ENCODE measurements at places on chromosomes 12 and 14.

DNA sequence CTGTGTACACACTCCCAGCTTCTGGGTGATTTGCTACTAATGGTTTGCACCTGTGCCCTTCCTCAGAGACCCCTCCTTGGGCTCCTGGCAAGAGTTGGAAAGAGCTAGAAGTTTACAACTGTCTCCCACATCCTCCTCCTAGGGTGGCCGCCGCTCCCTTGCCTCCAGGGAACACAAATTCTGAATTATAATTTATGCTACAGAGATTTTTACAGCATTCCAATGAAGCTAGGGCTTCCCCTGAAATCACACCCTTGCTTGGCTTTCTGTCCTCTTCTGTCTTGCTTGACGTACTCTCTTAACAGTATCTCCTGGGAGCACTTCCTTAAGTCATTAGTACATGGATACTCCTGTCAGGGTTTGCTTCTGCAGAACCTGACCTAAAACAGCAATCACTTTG, 180.2 kb downstream of the KCNA5 start:
- no peak for DNase-seq

DNA sequence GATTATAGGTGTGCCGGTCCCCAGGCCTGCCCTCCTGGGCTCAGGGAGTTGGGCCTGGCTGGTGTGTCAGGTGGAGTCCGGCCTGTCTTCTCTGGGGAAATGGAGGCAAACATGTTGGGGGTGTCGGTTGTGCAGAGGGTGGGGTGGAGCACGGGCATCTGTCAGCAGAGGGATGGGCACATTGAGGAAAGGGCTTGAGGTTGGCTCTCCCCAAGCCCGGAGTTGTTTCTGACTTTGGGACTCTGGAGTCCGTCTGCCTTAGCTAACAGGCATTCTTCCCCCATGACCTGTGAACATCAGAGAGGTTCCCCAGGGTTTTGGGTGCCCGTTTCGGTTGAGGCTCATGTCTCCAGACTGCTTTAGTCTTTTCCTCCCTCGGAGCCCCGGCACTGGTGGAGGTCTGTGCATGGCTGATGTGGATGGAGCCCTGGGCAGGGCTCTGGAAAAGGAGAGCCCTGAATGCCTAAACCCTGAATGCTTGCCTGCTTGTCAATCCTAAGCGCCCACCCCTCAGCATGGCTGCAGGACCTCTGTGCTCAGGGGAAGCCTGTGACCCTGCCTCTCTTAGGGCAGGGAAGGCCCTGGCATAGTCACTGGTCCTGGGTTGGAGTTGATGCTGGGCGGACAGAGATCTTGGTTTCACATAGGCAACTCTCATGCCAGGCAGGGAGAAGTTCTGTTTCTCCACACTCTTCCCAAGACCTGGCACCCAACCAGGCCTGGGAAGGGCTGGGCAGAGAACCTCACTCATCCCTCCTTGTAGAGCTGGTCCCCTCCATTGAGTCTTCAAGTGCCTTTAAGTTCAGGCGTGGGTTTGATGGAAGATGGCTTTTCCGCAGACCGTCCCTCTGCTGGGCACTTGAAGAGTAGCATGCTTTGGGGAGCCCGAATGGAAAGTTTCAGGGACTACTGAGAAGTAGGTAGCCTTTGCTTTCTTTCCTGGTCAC, 12.9 kb downstream of the NYNRIN start:
- peak; percentile 33 for DNase-seq

GRCh38 chr12:121611306-121611705, 15.0 kb upstream of the ORAI1 start:
- DNase-seq = no peak

DNA sequence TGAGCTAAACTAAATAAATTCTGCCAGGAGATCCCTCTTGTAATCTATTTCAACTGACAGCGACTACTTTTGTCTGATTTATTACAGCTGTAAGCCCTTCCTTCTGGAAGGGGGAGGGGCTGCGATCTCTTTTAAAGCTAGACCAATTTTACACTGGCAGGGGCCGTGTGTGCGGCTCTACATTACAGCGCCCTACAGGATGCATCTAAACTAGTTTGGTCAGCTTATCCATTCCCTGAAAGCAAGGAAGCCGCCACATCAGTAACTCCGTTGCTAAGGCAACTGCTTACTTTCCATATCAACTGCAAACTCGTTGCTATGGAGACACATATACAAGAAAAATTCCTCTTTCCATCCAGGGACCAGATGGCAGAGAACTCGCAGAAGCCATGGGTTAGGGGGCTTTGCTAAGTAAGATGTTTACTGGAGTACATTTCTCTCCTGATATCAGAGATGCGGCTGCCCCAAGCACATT, 17.4 kb downstream of the FOXN3 start:
- DNase-seq = no peak

DNA sequence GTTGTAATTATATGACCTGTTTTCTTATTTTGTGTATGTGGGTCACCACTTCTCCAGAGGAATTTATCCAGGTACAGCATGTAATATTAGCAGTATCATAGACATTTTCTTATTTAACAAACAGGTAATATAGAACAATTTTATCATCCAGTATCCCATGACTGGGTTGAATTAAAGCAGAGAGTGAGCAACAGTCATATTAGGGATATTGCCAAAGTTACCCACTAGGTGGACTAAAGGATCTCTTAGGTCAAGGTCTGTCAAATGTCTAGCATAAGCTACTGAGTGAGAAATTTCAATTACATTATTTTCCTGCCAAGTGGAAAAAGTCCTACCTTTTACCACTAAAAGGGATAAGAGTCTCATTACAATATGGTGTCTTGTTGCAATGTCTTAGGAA, 62.1 kb upstream of the TRIM9 start:
- DNase-seq = no peak

- no peak for DNase-seq
These were observed 63.5 kb downstream of the CLMN start for GRCh38 chr14:95256002-95256775.

DNA sequence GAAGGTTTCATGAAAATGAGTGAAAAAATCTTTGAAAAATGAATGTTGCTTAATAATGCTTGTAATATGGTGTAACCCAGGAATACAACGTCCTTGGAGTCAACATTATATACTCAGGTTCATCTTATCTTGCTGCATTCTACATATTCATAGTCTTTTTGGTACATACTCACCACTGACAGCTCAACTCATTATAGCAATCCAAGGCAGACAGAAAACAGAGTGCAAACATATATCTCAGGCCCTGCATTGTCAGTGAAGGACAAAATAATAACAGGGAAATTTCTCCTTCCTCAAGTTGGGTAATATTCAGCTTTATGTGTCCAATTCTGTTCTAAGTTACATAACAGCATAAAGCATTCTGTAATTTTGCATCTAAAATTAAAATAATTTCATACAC, 1353.0 kb upstream of the SEL1L start:
- no peak for DNase-seq

DNA sequence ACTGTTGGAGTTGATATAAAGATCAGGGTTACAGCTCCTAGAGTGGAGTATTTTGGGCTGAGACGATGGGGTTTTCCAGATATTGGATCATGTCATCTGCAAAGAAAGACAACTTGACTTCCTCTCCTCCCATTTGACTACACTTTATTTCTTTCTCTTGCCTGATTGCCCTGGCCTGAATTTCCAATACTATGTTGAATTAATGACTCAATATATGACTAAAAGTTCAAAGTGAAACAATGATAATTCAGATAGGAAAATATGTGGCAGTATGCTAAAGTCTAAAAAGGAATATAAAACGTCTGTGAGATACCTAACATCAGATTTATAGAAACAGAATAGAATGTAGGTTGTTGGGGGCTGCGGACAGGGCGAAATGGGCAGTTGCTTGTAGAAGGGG, 72.2 kb downstream of the BHLHE41 start:
- DNase-seq = no peak

GRCh38 chr14:36605506-36605857, 23.1 kb upstream of the NKX2-8 start:
- DNase-seq = no peak

DNA sequence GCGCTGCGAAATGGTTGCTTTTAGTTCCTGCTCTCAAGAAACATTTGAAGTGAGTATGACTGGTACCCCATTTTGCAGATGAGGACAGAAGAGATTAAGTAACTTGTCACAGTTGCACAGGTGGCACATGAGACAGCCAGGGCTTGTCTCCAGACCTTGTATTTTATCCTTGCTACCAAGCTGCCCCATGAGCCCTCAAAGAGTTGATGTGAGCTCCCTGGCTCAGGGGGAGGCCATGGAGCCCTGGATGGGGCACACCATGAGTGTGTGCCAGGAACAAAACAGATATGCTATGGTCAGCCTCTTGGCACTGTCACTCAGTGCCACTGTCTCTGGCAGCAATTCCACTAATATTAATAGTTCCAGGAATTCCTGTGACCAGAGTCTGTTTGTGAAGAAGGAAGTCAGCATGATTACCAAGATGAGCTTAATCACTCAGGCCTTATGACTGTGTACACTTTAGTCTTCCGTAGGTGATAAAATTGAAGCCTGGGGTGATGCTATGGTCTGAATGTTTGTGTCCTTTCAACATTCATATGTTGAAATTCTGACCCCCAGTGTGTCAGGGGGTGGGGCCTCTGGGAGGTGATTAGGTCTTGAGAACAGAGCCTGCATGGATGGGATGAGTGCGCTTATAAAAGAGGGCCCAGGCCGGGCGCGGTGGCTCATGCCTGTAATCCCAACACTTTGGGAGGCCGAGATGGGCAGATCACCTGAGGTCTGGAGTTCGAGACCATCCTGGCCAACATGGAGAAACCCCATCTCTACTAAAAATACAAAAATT, 806.8 kb downstream of the AACS start:
- DNase-seq = no peak

GRCh38 chr12:69546693-69547438, 38.4 kb upstream of the CCT2 start:
- DNase-seq = no peak

DNA sequence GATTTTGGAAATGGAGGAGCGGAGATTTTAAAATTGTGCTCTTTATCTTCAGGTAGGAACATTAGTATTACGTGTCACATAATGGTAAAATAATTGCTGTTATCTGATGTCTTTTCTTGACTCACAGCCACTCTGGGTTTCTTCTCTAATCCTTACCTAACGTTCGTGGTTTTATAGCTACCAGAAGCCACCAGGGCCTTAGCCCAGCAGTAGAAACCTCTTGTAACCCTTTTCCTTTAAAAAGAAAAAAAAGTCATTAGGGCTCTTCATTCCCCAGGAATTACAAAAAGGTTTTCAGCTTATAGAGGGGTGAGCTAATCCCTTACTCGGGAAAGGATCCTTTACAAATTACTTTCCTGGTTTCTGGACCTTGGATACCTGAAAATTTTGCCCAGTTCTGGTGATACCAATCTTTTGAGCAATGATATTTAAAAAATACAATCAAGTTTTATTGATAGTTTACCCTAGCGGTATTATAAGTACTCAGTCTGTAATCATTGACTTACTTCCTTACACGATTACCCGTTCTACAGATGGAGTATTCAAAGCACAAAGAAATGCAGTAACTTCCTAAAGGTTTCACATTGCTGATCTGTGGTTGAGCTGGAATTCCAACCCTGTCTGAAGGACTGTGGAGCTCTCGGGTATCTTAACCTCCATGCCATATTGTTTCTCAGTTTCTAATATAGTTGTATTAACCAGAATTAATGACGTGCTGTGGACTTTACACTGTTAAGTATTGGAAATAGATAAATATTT, 1.6 kb downstream of the GABARAPL1 start:
- no peak for DNase-seq

GRCh38 chr14:96191841-96192462, 12.7 kb upstream of the BDKRB2 start:
- DNase-seq = no peak

GRCh38 chr12:2347137-2347843, 294.5 kb downstream of the CACNA1C start:
- no peak for DNase-seq

GRCh38 chr12:21547437-21547836, 21.3 kb downstream of the SPX start:
- no peak for DNase-seq

DNA sequence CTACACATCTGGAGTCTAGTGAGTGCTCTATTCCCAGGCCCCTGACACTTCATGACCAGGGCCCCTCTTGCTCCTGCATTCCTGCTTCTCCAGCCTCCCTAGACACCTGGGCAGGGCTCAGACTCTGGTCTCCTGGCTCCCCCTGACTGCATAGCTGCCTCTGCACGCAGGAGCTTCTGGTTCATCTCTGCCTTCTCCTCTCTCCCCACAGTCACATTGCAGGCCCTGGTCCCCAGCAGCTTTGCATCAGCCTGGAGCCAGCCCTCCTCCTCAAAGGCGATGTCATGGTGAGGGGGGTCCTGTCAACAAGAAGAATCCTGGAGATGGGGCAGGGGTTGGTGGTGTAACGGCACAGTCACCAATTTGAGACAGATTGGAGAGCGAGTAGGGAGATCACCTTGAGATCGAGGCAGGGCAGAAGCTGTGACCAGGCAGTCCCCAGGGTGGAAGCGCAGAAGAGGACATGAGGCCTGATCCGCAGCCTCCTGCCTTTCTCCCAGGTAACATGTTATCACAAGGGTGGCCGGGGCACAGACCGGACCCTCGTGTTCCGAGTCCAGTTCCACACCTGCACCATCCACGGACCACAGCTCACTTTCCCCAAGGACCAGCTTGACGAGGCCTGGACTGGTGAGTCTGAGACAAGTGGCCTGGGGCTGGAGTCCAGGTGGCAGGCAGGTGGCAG, 8.1 kb downstream of the TNS2 start:
- DNase-seq = no peak

DNA sequence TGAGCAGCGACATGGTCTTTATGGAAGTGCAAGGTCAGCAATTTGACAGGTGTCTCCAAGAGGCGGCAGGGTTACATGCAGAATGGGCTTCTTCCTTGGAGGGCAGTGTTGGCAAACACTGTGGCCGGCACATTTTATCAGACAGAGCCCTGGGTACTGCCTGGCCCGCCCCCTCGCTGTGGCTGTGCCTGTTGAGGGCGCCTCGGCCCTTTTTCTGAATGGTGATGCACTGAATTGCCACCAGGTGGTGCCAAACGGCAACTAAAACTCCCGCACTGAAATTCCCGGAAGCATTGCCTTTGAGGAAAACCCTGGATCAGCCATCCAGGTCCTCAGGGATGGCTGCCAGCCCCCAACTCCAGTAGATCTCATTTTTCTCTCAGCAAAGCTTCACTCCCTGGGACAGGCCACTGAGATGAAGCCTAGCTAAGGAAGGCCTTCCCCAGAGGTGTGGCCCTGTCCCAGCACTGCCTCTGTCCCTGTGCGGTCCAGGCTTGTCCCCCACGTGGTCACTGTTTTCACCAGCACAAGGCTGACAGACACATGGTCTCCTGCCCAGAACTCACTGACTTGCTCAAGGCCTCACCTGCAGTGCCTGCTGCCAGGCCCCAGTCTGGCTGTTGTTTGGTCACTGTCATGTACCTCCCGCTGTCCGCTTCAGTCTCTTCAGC, 73.6 kb downstream of the TESC start:
- peak; percentile 30 for DNase-seq

GRCh38 chr14:93972618-93973205, 3.7 kb downstream of the ASB2 start:
- no peak for DNase-seq
